ENCODE measurements at places on chromosomes 6 and 20.

- no peak for DNase-seq
These were observed 395.3 kb upstream of the BTBD3 start for GRCh38 chr20:11522366-11522741.

DNA sequence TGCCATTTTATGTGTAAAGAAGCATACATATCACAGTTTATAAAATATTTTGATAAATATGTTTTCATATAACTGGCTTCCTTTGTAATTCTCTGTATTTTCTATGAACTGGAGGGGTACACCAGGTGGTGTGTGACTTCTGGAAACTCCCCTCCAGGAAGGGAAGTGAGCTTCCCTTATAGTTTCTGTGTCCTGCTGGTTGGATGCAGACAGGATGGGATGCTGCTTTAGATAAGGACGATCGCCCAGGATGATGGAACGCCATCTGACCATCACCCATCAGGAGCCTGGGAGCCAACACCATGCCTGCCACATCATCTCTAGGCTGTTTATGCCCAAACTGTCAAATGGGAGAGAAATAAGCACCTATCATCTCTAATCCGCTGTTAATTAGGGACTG, 66.1 kb downstream of the SULF2 start:
- DNase-seq = no peak

DNA sequence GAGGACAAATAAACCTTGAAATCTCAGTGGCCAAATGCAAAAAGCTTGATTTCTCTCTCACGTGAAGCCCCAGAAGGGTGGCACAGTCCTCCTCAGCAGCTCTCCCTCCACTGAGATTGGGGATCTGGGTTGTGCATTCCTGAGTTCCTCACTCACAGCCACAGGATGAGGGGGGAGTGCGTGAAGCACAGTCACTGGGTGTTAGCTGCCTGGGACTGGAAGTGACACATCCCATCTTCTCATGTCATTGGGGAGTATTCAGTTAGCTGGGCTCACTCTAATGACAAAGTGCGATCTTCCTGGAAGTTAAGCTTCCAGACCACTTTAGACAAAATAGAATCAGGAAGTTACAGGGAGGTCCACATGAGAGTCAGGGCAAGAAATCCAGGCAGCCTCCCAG, 192.2 kb upstream of the LRFN2 start:
- DNase-seq = no peak

- peak; percentile 60 for DNase-seq
These were observed 385.7 kb upstream of the MMS22L start for GRCh38 chr6:97668716-97669115.

GRCh38 chr20:22080985-22081384, 375.5 kb downstream of the PAX1 start:
- DNase-seq = no peak

Measured in NCI-H345 (cell line).